ENCODE measurements at places on chromosomes 7 and 10. TPM values are rescaled to one million over a fixed set of nuclear protein-coding genes. Genes with fewer than 3 reads are reported as not detected.

Gene CPA1
- total RNA-seq = not detected

Gene CYP3A7
- total RNA-seq = not detected

Gene AGMO
- 1.1 TPM for total RNA-seq

Gene LRCH4
- 14.4 TPM for total RNA-seq

Data from A549 treated with Hydrocortisone at 1 μM for 4 hours (cell line).